Effector memory CD8-positive, alpha-beta T cell (primary cell): ENCODE measurements at places on chromosomes 6 and 20.

DNA sequence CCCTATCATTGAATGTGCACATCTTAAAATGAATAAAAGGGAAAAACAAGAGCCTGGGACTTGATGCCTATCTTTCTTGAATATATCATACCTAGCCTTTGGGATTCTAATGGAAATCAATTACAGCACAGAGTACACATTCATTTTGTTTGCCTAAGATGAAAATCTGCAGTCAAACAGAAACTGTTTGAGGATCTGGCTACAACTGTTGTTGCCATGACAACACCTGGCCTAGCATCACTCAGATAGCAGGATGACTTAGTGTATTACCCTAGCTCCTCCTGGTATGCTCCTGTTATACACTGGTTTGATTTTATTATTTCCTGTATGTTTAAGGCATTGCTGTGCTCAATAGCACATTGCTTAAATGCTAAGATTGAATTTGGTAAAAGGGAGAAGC, 71.5 kb upstream of the LAMP5 start:
- DNase-seq: no peak

GRCh38 chr6:133621751-133622150, 267.2 kb upstream of the TCF21 start:
- no peak for DNase-seq

DNA sequence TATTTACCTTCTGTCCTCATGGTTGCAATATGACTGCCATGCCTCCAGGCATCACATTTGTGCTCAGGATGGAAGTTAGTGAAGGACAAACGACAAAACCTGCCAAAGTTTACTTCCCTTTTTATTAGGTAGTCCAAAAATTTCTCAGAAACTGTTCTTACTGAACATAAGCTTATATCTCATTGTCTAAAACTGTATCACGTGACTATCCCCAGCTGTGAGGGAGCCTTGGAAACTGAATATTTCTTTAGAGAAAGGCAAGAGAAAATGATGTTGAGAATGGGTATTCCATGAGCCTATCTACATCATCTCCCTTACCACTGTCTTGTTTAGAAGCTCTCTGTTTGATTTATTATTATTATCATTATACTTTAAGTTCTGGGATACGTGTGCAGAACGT, 303.6 kb upstream of the PRND start:
- no peak for DNase-seq

DNA sequence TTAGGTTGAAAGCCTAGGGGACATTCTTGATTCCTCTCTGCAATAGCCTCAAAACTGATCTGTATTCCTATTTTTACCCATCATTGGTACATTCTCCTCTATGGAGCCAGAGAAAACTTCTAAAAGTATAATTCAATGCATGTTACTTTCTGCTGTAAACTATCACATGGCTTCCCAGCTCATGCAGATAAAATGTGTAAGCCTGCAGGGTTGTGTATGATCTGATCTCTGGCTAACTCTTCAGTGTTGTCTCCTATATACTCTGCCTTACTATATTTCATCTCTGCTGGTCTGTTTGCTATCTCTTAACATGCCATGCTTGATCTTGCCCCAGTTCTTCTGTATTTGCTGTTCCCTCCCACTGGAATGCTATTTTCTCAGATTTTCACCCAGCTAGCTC, 323.3 kb upstream of the RSPO3 start:
- DNase-seq: no peak

- DNase-seq: no peak
Observed at GRCh38 chr6:21984561-21984960, 312.3 kb downstream of the PRL start.

DNA sequence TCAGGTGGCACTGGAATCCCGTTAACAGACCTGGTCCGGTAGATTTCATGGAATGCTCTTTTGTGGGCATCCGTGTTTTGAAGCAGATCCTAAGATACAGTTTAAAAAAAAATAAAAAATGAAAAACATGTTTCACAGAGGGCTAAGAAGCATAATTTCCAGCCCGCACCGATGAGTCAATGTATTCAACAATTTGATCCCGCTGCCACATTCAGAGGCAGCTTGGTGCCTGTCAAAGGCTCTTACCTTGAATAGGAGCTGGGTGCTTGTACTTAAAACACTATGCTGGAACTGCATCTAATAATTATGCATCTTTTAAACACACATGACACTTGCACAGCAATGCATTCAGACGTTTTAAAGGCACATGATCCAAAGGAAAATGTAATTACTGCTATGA, 164.8 kb downstream of the SYNE1 start:
- no peak for DNase-seq

DNA sequence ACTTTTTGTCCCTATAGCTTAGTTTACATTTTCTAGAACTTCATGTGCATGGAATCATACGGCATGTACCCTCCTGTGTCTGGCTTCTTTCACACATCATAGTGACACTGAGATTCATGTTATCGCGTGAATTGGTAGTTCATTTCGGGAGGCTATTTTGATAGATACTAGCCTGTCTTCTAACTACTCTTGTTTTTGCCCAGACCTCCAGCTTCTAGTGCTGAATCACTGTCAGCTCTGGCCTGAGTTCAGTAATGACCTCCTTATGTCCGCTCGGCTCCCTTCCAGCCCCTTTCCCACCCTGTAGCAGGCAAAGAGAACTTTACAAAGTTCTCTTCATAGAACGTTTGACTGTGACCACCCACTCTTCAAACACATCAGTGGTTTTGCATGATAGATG, 14.1 kb downstream of the MYBL2 start:
- no peak for DNase-seq

DNA sequence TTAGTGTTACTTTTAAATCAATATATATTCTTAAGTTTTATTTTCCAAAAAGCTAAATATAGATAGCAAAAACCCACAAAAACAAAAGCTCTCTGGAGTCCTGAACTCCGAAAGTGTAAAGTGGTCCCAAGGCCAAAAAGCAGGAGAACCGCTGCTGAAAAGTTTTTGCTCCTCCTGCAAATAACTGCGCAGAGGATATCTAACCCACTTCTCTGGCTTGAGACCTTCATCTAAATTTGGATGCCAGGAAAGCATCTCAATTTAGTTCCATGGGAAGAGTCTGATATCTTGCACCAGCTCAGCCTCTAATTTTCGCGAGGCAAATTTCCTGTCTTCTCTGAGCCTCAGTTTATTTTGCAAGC, 523 bp downstream of the MRPS10 start:
- no peak for DNase-seq

DNA sequence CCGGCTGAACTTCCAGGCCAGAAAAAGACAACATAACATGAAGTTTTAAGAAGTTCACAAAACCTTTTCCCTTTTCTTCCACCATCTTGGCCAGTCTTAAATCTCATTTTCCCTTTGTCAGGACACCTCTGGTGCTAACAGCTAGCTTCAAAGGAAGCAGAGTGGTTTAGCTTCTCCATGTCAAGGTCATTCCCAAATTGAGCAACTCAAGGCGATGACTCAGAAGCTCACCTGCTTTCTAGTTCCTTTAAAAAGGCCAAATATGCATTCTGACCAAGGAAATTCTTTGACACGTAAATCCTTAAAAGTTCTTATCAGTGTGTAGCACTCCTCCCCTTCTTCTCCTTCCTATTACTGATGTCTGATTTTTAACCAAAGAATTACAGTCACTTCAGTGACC, 69.6 kb upstream of the VGLL2 start:
- no peak for DNase-seq

DNA sequence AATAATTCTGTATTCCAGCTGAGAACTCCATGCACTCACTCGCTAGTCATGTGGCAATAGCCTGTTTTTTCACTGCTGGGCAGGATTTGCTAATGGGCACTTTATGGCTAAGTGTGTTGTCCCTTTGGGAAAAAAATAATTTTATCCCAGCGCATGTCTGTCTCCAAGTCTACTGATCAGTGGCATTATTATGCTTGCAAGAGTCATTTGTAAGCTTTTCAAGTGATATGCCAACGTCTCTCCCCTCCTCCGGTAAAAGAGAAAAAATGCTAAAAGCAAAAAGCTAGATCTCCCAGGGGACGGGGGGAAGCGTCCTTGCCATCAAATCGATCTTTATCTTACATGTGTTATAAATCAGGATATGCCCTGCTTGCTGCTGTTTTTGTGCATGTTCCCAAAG, 407.7 kb downstream of the CDH26 start:
- DNase-seq: no peak

GRCh38 chr6:33896391-33897188, 92.8 kb upstream of the MLN start:
- no peak for DNase-seq

DNA sequence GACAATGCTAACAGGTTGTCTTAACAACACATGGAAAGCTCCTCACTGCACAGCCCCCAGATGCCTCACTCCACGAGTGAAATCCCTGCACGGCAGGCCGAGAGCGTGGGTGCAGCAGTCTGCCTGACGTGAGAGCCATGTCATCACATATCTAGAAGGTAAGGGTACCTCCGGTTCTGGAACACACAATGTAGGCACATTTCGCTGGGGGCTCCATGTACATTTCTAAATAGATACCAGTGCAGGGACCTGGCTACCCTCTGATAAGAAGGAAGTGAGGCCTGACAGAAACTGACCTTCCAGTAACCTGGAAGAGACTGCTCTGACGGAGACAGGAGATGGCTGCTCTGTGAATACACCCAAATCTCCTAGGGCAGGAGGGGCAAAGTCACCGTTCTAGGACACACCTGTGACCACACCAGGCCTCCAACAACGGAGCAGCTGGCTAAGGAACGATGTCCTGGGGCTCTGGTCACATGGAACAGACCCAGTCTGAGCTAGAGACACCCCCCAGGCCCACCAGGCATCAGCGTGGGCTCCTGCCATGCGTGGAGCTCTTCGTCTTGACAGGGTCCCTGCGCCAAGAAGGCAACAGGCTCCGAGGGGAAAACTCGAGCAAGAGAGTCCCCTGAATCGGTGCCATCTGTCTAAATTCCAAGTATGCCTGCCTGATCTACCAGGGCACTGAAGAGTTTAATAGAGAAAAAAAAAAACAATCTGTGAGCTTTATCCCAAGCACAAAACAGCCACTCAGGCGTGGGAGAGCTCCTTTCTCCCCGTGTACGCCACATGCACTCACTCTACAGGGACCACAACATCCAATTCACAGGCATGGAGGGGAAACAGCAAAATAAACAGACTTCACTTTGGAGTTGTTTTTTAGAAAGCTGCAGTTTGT, 27.5 kb downstream of the RNASET2 start:
- DNase-seq: no peak

DNA sequence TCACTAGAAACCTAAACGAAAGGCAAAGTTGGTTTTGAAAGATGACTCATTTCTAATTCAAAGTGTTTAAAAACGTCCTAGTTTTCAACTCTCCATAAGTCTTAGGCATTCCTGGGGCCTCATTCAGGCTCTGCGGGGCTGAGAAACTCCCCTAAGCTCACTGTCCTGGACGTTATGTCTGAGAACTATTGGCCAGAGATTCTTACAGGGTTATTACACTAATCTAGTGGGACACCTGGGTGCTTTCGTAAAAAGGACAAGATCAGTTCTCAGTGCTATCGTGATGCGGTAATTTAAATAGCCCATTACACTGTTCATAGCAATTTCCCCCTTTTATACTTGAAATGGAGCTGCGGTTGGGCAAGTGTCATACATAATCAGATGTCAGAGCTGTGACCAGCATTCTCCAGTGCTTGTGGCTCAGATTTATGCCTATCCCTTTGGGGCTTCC, 280.9 kb downstream of the QKI start:
- no peak for DNase-seq

GRCh38 chr6:107778265-107778664, 45.8 kb downstream of the SCML4 start:
- no peak for DNase-seq

DNA sequence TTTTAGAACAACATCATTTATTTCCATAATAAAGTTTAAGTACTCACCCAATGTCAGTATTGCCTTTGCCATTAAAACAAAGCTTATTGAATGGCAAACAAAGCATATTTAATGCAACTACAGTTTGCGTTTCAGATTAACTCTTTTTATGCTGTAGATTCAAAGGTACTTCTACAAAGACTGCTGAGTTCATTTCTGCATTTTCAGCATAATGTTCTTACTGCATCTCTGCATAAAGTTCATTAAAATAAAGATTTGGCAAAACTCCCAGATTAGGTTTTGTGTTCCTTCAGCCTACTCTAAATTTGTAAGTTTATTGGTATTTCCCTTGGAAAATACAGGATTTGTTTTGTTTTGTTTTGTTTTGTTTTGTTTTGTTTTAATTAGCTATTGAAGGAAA, 359.4 kb downstream of the ADGRB3 start:
- no peak for DNase-seq

DNA sequence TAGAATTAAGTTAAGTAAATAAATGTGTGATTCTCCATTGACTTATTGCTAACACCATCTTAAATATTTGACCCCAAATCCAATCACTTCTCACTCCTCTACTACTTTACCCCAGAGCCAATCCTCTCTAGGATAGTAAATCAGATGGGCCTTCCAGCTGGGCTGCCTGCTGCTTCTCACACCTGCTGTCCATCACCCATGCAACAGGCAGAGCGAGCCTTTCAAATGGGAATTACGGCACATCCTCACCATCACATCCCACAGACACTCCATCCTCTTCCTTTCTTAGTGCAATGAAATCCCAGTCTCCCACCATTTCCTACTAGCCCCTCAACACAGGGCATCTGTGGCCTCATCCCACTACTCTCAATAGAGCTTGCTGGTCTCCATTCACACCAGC, 34.0 kb downstream of the HLA-F start:
- DNase-seq: no peak

GRCh38 chr20:58020656-58021454, 207.6 kb downstream of the ANKRD60 start:
- no peak for DNase-seq

DNA sequence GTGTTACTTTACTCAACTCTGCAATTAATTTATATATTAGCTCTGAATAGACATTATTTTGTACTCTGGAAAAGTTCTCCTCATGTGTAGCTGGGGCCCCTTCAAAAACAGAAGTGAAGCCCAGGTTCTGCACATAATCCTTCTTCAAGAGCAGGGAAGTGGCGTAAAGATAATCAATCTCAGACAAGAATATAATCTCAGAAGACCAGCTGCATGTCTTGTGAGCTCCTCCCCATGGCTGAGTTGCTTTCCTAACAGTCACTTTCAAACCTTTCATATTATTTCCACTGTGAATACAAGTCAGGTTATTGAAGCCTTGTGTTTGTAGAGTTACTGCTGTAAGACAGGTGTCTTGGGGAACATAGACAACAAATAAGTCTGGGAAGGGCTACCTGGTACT, 691.9 kb downstream of the RFPL4B start:
- DNase-seq: no peak

DNA sequence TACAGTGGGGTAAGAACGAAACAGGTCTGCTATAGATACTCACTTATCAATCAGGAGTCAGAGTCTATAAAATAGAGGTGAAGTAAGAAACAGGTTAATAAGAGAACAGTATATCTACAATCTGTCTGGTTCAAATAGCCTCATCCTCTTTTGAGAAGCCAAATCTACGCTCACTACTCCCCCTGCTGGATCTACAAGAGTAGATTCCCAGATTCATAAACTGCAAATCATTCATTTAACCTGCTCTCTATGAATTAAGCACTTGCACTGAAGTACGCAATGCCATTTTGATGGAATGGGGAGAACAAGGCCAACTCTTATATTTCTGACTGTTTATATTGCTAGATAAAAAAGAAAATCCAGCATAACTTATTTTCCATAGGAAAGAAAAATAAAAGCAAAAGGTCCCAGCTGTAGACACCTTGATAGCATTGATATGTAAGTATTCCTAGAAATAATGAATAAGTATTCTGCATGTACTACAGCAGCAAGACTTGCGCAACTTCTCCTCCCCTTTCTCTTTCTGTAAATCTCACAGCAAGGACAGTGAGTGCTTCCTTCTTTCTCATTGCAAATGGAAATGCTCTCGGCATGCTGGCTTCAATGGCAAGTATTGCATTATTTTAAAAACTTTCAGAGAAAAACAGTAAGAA, 92.3 kb downstream of the RFX6 start:
- no peak for DNase-seq
